Bronchial epithelial cell (primary cell): ENCODE measurements at places on chromosomes 5 and 9. TPM values are rescaled to one million over a fixed set of nuclear protein-coding genes. Genes with fewer than 3 reads are reported as not detected.

CCDC183 gene
- total RNA-seq: under 0.01 and 0.38 TPM in 2 replicates

GMCL2 gene
- not detected in 2 replicates for total RNA-seq

CYSRT1 gene
- total RNA-seq: 3.9 and 23.2 TPM in 2 replicates

CRHBP gene
- not detected in 2 replicates for total RNA-seq

SOHLH1 gene
- not detected in 2 replicates for total RNA-seq

PCDHB5 gene
- total RNA-seq: 0.26 TPM in 2 replicates

SMIM32 gene
- total RNA-seq: not detected in 2 replicates

PCDHB11 gene
- under 0.01 and 0.26 TPM in 2 replicates for total RNA-seq

NUP214 gene
- 8.4 and 12.2 TPM in 2 replicates for total RNA-seq

TICAM2 gene
- total RNA-seq: 0.26 and 0.38 TPM in 2 replicates

FOXD4 gene
- 0.26 TPM in 2 replicates for total RNA-seq

TRIM7 gene
- 20.8 and 35.7 TPM in 2 replicates for total RNA-seq

CD180 gene
- total RNA-seq: not detected in 2 replicates

PCDH12 gene
- under 0.01 and 0.26 TPM in 2 replicates for total RNA-seq

SHOC1 gene
- total RNA-seq: under 0.01 TPM in 2 replicates

C5orf63 gene
- total RNA-seq: 4.5 and 5.9 TPM in 2 replicates

KIF24 gene
- total RNA-seq: 0.26 and 0.38 TPM in 2 replicates

LCN12 gene
- total RNA-seq: 0.13 TPM in 1 of 2 replicates, not detected in the other

OR1Q1 gene
- not detected in 2 replicates for total RNA-seq

C9orf43 gene
- total RNA-seq: 0.13 and 0.53 TPM in 2 replicates

IFNA2 gene
- total RNA-seq: not detected in 2 replicates

CCNO gene
- 1.6 and 1.8 TPM in 2 replicates for total RNA-seq

ADGRV1 gene
- total RNA-seq: 1.6 and 3.3 TPM in 2 replicates

TRPM3 gene
- total RNA-seq: not detected in 2 replicates
